ENCODE measurements at places on chromosomes 11 and 22.

DNA sequence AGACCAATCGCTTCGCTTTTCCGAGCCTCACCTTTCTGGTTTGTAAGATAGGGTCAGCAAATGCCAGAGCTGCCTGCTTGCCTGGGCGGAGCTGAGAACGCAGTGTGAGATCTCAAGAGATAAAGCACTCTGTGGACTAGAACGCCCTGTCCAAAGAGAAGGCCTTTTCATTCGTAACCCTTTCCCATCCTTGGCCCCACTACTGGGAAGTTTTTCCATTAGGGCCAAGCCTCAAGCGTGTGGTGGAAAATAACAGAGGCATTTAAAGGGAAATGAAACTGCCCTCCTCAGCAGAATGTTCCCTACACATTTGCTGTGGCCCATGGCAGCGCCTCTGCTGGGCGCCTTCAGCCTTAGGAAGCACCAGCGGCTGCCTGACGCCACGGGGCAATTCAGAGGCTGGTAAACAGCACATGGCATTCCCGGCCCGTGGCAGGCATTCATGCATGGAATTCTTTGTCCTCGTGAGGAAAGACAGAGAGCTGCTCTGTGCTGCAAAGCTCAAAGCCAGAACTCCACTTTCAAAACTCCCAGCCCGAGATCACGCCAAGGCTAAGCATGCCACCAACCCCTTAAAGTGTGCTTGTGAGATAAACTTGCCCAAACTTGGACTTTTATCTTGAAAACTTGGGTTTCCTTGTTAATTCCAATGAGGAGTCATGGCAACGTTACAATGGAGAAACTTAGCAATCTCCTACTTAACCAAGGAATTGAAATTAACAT, 38.1 kb downstream of the AHNAK start:
- no peak for DNase-seq

- DNase-seq = no peak
Observed at GRCh38 chr11:75779960-75780359, 11.4 kb downstream of the DGAT2 start.

DNA sequence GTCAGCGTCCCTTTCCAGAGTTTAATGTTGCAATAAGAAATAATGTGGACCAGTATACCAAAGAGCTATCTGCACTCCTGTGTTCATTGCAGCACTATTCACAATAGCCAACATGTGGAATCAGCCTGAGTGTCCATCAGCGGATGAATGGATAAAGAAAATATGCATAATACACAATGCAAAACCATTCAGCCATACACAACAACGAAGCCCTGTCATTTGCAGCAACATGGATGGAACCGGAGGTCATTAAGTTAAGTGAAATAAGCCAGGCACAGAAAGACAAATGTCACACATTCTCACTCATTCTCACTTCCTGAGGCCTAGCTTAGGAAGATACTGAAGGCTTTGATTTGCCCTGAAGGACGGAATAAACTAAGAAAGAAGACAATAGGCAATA, 22.1 kb downstream of the SLC5A4 start:
- no peak for DNase-seq

GRCh38 chr22:37425800-37426705, 1.2 kb downstream of the ELFN2 start:
- DNase-seq = no peak

DNA sequence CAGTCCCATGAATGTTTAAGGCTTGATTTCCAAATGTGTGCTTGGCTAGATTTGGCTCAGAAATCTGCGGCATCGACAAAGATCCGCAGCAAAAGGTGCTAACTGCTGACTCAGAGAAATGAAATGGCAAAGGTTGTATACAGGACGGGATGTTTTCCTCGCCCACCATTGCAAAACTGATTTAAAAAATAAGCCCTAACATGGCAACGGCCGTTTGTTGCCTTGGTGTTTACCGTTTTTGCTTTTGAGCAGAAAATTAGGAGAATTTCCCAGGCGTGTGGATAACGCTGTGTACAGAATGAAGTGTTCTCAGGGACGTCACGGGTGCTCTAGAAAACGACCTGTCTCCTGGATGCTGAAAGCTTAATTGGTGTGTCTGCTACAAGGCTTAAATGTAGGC, 70.2 kb downstream of the ARHGAP8 start:
- DNase-seq = no peak
